ENCODE measurements at places on chromosomes 6 and 20.

- no peak for DNase-seq
Measured at GRCh38 chr6:81978230-81978629, 225.7 kb upstream of the TENT5A start.

DNA sequence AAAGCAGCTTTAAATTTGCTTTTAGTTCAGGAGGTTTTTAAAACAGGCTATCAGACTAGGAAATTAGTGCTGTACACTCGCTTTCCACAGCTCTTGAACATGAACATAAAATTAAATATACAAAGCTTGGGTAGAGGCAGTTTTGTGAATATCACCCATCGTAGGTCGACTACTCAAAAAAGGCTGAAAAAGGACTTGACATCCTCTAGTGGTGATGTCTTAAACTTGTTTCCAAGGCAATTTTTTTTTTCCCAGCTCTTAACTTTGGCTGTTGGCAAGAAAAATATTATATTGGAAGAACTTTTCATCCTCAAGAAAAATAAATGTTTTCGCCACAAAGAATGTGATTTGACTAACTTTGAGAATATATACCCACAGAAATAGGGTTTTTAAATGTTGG is 2.9 kb downstream of the MAP7 start:
- no peak for DNase-seq

GRCh38 chr6:138677538-138677937 is 96.0 kb upstream of the CCDC28A start:
- DNase-seq: no peak

DNA sequence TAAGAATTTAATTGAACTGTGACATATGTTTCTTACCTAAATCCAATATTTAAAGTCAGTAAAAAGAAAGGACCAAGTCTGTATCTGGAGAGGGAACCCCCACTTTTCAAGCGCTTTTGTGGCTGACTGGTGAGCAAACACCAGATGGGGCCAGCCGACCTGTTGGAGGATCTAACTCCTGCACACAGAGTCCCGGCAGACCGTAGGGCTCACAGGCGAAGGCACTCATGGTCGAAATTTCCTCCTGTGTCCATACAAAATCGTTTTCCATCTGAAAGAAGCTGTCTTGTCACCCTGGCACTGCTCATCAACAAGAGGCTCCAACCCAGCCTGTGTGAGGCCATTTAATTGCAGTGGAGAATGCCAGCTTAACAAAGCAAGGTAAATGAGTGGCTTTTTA is 94.0 kb downstream of the SCML4 start:
- no peak for DNase-seq

- no peak for DNase-seq
Measured at GRCh38 chr6:105833959-105834947, 251.9 kb upstream of the PRDM1 start.

DNA sequence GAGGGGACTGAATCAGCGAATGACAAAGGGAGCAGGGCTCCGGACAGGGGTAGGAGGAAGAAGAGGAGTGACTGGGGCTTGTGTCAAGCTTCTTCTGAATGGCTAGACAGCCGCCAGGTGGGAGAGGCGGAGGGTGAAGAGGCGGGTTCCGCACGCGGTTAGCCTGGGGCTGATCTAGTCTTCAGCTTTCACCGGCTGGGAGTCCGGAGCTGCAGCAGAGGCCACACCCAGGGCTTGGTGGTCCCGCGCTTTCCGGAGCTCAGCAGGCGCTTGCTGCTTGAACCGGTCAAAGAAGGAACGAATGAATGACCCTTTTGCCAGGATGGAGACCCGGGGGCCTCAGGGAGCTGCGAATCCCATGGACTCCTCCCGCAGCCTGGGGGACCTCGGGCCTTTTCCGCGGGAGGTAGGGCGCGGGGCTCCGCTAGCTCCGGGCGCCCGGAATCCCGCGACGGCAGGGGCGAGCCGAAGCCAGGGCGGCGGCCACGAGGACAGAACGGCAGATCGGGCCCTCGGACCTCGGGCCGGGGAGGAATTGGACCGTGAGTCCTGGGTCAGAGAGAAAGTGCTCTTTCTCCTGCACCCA is at the start of gene C6orf141:
C6orf141 (plus strand) TSS at position 177 of the 586 bp plus-strand sequence; CDS start at position 302, 125 bp downstream.
- DNase-seq: no peak

- no peak for DNase-seq
Measured at GRCh38 chr20:50546729-50547314, 36.6 kb downstream of the PTPN1 start.

DNA sequence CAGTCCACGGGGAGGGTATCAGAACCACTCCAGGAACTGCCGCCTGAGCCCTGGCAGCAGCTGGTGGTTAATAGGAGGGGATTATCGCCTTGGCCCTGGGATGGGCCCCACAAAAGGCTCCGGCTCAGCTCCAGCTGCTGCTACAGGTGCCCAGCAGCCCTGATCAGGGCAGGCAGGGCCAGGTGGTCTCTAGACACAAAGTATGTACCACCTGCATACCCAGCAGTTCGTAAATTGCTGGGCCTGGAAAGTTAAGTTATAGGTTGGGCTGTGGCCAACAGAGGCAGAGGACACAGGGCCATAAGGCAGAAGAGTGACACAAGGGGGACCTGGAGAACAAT is 35.1 kb downstream of the RRBP1 start:
- DNase-seq: no peak

DNA sequence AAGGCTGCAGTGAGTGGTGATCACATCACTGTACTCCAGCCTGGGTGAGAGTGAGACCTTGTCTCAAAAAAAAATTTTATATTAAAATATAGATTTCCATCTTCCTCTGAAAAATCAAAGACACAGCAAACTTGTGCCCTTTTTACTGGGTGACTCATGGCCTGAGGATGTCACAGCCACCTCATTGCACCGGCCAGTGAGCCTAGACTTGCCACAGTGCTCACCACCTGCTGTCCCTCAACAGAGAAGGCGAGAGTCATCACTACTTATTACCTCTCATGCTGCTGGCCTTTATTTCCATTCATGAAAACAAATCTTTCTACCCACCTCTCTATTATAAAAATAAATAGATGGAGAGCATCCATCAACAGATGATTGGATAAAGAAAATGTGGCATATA is 295.8 kb downstream of the PREX1 start:
- no peak for DNase-seq

- no peak for DNase-seq
Measured at GRCh38 chr6:168249746-168250145, 69.8 kb downstream of the DACT2 start.

DNA sequence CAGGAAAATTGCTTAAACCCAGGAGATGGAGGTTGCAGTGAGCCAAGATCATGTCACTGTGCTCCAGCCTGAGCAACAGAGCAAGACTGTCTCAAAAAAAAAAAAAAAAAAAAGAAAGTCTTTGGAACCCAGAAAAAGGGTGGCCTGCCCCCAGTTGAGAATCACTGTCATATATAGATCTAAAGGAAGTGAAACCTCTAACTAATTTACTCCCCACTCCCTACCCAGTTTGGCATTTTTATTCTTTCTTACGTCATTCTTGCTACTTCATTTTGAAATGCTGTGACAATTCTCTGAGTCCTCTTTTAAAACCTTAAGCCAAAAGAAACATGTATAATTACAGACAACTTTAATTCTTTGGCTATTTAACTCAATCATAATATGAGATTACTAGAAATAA is 254.8 kb downstream of the CDC5L start:
- DNase-seq: no peak

DNA sequence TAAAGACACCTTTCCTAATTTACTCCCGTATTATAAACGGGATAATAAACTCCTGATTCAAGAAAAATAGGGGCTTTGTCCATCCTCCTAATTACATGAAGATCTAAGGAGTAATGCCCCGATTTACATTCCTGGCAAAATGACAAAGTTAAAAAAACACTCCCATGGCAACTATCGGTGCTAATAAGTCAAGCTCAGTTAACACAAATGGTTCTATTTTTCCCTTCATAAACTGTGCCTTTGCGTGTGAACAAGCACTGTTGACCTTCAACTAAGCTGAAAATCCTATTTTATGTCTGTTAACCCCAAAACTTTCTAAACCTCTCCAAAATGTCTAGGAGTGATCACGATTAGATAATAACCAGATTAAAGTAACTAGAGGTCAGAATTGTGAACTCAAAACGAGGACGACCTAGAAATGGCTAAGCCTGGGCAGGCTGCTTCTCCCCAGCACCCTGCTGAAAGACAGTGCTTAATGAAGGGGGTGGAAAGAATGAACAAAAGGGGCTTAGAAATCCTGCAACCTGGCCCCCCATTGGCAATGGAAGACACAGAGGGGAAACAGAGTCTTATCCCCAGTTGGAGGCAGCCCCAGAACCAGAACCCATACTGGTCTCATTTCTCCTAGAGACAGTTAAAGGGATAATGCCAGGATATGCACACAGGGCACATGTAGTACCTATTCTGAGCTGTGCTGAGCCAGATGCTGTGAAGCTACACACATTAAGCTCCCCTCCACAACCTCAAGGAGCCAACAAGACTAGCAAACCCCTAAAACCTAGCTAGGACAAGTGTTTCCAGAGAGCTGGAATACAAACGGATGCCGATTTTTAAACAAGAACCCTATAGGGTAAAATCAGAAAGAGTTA is 23.0 kb downstream of the SLC23A2 start:
- DNase-seq: no peak

GRCh38 chr20:17655865-17656479 is 26.1 kb downstream of the RRBP1 start:
- no peak for DNase-seq

DNA sequence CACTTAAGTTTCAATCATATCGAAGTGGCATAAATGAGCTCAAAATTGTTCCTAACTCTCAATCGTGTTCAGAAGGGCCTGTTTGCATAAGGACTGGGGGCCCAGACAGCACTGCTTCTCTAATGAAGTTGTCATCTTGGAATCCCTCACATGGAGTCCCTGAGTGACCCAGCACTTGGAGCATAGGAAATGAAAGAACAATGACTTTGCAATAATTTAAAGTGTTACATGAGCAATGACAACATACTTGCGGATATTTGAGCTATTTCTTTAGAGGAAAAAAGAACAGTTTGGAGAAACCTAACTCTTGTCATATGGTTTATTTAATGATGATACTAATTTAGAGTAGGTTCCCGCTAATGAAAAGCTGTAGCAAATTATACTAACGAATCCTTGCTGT is 239.9 kb downstream of the TSHZ2 start:
- DNase-seq: no peak

DNA sequence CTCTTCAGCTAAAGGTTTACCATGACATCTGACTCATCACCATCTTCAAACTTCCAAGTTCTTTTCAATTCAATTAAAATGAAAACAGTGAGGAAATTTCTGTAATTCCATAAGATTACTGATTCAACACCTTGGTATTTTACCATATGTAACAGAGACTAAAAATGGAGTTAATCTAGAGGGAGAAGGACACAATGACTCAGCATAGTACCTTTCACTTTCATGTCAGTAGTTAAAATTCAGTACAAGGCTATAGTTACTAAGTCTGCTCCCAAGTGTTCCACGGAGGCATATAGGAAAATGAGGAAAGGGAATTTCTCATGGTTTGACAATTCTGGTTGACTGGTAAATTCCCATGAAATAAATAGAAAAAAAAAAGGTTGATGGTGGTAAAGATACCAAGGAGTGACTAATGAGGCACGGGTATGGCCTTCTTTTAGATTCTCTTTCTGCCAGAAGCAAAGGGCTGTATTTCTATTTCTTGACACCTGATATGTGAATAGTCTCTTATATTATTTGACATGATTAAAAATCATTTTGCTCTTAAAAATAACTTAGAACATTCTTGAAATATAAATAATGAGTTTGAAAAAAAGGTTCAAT is 526.7 kb upstream of the ADGRB3 start:
- DNase-seq: no peak

GRCh38 chr6:111553580-111553979 is 52.1 kb downstream of the TRAF3IP2 start:
- DNase-seq: no peak
